ENCODE measurements at places on chromosomes 13 and 19.

GRCh38 chr19:4443966-4444764 is 13.4 kb downstream of the UBXN6 start:
- no peak for DNase-seq

- peak; percentile 24 for DNase-seq
Measured at GRCh38 chr19:16185768-16186123, 536 bp downstream of the FAM32A start.

DNA sequence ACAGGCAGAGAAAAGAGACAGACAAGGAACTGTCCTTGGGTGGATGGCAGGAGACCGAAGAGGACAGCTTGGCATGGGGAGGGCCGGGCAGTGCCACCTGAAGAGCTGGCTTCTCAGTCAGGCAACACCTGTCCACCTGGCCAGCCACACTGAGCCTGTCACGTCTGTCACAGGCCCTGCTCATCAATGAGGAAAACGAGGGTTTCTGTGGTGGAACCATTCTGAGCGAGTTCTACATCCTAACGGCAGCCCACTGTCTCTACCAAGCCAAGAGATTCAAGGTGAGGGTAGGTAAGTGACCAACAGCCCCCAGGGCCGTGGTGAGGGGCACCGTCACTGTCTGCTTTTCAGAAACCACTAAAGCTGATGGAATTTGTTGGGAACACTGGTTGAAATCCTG is 11.2 kb upstream of the PROZ start:
- DNase-seq, result no peak

DNA sequence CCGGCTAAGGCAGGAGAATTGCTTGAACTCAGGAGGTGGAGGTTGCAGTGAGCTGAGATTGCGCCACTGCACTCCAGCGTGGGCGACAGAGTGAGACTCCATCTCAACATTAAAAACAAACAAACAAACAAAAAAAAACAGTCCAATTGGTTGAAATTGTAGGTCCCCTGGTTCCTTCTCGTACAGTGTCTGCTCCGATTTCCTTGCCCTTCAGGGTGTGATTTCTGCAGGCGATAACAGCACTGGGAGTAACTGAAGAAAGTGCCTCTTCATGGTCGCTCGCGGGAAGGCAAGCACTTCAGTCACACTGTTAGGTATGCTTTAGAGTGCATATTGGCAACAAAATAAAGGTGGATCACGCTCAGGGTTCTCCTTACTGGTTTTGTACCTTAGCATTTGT is 39.7 kb downstream of the TPT1 start:
- no peak for DNase-seq

- DNase-seq, result no peak
Measured at GRCh38 chr19:48553676-48554384, 1.9 kb downstream of the SULT2B1 start.

- DNase-seq, result no peak
Measured at GRCh38 chr13:63139277-63139676, 1723.6 kb upstream of the PCDH20 start.

GRCh38 chr19:16135430-16136127 is 7.9 kb upstream of the HSH2D start:
- no peak for DNase-seq

DNA sequence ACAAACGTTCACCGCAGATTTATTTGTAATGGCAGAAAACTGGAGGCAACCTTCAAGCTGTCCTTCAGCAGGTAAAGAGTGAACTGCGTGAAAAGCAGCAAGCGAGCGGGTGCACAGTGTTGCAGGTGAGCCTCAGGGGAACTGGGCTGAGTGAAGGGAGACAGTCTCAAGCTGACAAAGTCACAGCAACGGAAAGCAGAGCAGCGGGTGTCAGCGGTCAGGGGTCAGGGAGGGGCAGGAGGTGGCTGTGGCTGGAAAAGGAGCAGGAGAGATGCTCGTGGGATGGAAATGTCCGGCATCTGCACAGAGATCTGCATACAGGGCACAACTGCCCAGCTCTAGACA is 8.5 kb upstream of the RASA3 start:
- DNase-seq, result no peak

- no peak for DNase-seq
Measured at GRCh38 chr13:103517066-103517767, 451.0 kb upstream of the SLC10A2 start.

DNA sequence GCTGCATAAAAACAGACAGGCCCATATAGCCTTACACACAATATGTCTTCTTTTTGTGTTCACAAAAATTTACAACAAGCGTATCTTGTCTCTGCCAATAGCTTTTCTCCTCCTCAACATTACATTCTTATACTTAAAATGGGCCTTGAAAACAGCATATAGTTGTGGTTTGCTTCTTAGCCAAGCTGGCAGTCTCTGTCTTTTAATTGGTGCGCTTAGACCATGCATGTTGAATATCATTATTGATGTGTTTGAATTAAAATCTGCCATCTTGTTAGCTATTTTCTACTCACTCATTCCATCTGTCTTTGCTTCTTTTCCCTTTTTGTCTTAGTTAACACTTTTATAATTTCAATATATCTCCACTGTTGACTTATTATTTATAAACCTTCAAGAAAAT is 76.4 kb downstream of the ING1 start:
- no peak for DNase-seq

DNA sequence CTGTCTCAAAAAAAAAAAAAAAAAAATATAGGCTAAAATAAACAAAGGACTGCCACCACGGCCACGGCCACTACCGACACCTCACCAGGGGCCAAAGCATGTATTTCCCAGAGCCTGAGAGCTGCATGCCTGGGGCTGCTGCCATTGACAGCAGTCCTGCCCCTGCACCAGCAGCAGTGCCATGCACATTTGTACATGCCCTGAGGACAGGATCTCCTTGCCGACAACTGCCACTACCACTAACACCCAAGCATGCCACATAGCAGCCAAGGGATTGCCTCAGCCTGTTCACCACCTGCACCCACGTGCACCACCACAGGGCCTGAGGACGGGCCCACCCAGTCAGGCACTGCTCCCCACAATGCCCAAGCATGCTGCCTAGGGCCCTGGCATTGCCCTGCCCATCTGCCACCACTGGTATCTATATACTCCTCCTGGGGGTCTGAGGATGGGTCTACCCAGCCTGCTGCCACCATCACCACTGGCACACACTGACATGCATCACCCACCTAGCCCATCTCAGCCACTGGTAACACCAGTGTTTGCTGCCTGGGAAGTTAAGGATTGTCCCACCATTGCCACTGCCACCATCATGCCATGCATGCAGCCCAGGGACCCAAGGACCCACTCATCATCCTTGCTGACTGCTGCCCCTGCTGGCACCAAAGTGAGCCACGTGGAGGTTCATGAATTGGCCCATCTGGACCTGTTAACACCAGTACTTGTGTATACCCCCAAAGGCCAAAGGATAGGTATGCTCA is 10.6 kb upstream of the NUP62 start:
- no peak for DNase-seq

GRCh38 chr13:75421133-75421532 is 60.8 kb downstream of the TBC1D4 start:
- DNase-seq, result no peak

DNA sequence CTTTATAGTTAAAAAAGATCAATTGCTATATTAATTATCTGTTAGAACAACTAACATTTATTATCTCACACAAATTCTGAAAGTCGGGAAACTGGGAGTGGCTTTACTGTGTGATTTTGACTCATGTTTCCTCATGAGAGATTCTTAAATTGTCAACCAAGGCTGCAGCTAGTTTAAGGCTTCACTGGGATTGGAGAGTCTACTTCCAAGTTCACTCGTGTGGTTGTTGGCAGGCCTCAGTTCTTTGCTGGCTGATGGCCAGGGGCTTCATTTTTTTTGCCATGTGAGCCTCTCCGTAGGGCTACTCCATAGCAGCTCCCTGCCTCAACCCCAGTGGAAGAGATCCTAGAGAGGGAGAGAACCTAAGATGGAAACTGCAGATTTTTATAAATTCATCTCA is 24.5 kb upstream of the LPAR6 start:
- DNase-seq, result no peak

GRCh38 chr13:90055121-90055520 is 1292.4 kb upstream of the MIR17HG start:
- DNase-seq, result no peak

DNA sequence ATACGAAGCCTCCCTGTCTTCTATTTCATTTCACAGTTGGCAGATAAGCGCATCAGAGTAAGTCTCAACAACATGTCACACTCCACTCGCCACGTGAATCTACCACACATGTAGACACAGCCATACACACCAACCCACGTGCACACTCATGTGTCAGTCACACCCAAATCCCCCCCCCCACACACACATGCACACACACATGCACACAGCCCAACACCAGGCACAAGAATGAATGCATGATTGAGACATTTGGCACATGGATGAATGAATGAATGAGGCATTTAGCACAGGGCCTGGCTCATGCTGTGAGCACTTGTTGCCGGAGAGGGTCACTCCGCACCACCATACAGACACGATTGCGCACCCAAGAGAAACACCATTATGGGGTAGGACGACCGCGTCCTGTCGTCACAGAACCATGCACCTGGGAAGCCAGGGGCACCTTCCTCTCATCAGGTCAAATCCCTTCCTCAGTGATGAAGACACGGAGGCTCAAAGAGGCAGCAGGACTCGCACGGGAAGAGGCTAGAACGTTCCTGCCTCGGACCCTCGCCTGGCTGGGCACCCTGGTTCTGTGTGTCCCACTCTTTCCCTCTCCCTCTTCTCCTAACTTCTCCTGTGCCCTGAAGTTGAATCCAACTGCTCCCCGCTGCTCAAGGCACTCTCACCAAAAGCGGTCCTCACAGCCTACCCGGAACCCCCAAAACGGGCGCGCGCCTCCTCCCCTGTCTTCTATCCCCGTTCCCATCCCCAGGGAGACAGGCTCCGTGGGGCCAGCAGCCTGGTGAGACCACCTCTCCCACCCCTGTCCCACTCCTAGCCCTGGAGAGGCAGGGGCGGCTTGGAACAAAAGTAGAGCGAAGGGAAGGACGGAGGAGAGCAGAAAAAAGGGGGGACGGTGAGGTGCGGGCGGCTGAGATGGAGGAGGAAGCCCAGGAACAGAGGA is 1.3 kb downstream of the MEIS3 start:
- no peak for DNase-seq

DNA sequence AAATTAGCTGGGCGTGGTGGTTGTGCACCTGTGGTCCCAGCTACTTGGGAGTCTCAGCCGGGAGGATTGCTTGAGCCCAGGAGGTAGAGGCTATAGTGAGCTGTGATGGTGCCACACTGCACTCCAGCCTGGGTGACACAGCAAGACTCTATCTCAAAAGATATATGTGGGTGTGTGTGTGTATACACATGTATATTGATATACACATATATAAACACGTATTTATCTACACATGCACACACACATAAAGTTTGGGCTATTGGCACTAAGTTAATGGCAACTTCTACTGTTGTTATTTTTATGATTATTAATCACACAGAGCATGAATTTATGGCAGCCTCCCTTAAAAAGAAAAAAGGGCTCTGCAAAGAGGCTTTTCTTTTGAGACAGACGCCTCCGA is 27.1 kb upstream of the ABCC4 start:
- no peak for DNase-seq

- DNase-seq, result no peak
Measured at GRCh38 chr19:49718511-49718910, 27.6 kb downstream of the CPT1C start.

- DNase-seq, result no peak
Measured at GRCh38 chr19:46866407-46867136, 5.8 kb downstream of the ARHGAP35 start.

- DNase-seq, result no peak
Measured at GRCh38 chr19:49879243-49879963, 1.9 kb downstream of the TBC1D17 start.
